H9 (cell line): ENCODE measurements at places on chromosomes 13 and 19.

DNA sequence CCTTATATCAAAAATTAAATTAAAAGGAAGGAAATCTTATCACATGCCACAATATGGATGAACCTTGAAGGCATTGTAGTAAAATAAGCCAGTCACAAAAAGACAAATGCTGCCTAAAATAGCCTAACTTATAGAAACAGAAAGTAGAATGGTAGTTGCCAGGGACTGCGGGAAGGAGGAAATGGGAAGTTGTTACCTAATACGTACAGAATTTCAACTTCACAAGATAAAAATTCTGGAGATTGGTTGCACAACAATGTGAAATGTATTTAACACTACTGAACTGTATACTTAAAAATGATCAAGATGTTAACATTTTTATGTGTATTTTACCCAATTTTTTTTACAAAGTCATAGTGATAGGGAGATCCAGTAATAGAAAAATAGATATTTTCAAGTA lies 10.2 kb upstream of the N4BP2L2 start:
- DNase-seq, result no peak

DNA sequence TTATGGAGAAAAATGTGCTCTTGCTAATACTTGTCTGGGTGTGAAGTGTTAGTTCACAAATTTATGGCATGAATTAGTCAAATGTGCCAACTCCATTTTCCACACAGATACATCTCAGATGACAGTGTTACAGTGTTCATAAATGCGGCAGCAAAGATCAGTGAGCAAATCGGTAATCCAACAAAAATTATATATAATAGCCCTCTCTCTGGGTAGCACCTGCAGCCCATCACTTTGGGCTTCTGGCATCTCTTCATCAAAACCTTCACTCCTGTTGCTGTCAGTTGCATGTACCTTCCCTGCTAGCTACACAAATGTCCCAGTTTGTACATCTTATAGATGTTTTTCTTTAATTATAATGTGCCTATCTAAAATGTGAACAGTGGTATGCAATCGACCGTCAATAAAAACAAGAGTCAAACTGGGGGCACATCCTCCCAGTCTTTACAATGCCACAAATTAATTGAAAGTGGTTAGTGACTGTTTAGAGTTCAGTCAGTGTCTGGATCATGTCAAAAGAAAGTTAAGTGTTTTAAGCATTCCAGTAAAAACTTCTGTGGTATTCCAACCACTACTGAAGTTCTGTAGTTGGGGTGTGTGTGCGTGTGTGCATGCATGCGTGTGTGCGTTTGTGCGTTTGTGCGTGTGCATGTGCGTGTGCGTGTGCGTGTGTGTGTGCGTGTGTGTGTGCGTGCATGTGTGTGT lies 448.9 kb downstream of the DCT start:
- no peak for DNase-seq

- DNase-seq, result no peak
Measured at GRCh38 chr13:40494513-40494912, 171.9 kb downstream of the FOXO1 start.

- no peak for DNase-seq
Measured at GRCh38 chr13:94198681-94199080, 280.8 kb downstream of the DCT start.

DNA sequence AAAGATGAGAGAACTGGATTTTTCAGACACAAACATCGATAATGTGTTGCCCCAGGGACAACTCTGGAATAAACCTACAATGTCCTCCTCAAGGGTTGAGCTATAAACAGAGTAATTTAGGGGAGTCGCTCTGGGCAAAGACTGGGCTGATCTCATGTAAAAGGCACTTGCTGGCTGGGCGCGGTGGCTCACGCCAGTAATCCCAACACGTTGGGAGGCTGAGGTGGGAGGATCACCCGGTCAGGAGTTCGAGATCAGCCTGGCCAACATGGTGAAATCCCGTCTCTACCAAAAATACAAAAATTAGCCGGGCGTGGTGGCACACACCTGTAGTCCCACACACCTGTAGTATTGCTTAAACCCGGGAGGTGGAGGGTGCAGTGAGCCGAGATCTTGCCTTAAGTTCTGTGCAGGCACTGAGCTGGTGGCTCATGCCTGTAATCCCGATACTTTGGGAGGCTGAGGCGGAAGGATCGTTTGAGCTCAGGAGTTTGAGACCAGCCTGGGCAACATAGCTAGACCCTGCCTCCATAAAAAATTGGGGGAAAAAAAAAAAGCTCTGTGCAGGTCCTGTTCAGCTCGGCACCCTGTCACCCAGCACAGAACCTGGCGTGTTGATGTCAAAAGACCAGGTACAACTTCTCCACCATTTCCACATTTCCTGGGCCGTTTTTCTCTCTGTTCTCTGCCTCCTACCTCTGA lies 1.4 kb downstream of the TIMM44 start:
- DNase-seq, result no peak

DNA sequence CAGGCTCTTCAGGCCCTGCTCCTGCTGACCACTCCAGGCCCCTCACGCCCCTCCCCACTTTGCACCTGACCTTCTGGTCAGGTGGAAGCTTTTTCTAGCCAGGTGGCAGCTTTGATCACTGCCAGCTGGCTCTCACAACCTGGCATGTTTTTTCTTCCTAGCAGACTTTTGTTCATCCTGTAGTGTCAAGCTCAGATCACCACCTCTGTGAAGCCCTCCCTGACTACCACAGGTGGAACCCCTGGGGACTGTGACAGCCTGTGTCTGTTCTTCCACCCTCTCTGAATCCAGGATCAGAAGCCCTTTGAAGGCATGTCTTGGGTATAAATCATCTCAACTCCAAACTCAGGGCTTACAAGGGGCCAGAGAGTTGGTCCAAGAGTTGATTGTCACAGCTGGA lies 10.3 kb upstream of the CNFN start:
- DNase-seq, result no peak

- peak; percentile 83 for DNase-seq
Measured at GRCh38 chr19:45999653-46000121, 4.4 kb downstream of the CCDC61 start.

DNA sequence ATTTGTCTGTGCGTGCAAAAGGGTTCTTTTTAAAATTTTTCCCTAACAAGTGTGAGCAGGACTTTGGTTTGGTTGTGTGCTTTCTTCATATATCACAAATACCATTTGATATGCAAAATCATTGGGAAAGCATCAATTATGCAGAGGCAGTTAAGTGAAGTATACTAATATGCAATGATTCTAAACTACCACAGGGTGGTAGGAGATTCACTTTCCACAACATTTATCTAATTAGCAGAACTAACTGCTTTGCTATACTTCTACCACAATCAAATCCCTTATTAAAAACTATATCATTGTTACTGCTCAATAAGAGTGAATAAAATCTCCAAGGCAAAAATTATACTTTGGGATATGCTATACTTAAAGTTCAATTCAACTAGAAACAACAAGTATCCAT lies 2738.9 kb upstream of the PCDH20 start:
- DNase-seq, result no peak

DNA sequence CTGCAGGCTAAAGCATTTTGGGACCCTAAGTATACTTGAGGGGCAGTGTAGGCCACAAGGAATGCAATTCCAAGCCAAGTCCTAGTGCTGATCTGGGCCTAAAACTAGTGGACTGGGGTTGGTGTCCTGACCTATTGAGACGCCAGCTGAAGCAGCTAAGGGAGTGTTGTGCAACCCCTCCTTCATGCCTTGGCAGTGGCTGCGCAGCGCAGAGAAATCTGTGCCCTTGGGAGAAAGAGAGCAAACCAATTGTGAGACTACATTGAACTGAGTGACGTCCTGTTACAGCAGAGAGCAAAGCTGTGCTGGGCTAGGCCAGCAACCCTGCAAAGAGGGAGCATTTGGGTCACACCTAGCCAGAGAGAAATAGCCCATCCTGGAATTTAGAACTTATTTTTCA lies 2715.0 kb upstream of the PCDH20 start:
- peak; percentile 17 for DNase-seq

- no peak for DNase-seq
Measured at GRCh38 chr13:69580255-69580654, 527.4 kb upstream of the ATXN8OS start.

DNA sequence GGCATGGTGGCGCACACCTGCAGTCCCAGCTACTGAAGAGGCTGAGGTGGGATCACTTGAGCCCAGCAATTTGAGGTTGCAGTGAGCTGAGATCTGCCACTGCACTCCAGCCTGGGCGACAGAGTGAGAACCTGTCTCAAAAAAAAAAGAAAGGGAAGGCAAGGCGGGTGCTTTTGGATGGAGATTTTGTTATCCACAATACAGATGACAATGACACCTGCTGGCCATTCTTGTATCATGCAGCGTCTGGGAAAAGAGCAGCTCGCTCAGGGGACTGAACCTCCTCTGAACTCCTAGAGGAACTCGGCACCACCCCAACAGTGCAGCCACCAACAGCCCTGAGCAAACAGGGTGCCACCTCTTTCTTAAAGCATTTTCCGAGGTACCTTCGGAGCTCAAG lies 22.8 kb downstream of the HAUS8 start:
- peak; percentile 58 for DNase-seq

GRCh38 chr13:44359983-44360375 lies 13.6 kb upstream of the SERP2 start:
- DNase-seq, result no peak

DNA sequence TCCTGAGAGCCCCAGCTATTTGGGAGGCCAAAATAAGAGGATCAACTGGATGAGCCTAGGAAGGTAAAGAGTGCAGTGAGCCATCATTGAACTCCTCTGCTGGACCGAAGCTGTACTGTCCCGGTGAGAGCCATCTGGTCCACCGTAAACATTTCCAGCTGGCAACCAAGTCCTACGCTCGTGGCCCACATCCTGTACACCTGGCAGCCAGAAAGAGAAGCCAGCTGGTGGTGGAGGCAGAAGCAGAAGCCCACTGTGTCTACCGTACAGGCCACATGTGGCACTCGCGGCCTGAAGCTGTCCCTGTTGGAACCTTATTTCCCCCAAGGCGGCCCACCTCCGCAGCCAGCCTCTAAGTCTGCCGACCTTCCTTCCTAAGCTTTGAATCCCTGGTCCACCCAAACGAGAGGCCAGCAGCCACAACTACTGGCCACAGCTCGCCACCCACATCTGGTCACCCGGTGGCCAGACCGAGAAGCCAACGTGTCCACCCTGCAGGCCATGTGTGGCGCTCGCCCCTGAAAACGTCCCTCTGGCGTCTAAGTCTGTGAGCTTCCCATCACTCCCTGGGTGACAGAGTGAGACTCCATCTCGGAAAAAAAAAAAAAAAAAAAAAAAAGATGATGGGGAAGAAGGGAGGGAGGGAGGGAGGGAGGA lies 14.2 kb upstream of the ZNF91 start:
- DNase-seq, result no peak

GRCh38 chr13:58611117-58611516 lies 979.6 kb downstream of the PCDH17 start:
- DNase-seq, result no peak

- no peak for DNase-seq
Measured at GRCh38 chr13:32117701-32118100, 86.1 kb downstream of the FRY start.

GRCh38 chr19:42154471-42155323 lies 22.5 kb upstream of the POU2F2 start:
- no peak for DNase-seq

DNA sequence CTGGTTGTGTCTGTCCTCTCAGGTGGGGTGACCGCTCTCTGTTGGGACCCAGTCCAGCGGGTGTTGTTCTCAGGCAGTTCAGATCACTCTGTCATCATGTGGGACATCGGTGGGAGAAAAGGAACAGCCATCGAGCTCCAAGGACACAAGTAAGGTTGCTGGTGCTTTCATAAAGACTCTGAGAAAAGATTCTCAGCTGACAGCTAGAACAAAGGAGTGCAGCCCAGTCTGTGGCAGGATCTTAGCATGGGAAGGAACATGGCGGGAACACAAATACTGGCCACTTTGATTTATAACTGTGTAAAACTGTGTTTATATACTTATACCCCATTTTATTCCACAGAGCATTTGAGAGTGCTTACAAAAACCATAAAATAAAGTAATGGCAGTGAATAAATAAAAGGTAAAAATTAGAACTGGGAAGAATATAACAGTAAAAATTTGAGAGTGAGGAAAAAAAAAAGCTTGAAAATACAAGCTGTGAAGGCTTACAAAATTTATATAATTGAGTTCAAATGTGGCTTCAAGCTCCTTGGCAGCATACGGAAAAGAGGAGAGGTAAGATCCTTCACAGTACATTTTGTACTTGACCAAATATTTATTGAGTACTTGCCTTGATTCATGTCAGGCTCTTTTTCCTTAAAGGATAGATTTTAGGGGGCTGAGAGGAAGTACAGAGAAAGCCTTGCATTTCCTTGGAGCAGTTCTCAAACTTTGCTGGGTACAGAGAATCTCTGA lies 64.8 kb downstream of the DHRS12 start:
- DNase-seq, result no peak

DNA sequence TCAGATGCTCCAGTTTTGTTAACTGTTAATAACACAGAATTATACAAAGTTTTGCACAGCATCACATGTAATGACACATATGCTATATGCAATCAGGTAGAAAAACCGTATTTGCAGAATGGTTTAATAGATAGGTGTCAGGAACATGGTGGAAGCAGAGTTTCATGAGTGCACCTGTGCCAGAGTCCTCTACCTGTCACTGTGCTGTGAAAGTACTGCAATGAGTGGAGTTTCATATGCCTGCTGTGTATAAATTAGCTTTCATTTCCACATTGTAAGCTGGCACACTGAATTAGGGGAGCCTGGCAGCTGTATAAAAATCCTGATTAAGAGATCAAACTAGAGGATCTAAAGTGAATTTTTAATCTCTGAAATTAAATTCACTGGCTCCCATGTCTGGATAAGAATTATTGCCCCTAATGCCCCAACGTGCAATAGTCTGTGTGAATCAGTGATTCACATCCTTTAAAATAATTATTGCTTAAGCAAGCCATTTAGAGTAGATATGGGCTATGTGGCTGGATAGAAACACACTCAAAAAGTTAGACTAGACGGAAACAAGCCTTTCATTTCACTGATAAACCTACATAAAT lies 8.5 kb upstream of the EEF1AKMT1 start:
- DNase-seq, result no peak

GRCh38 chr13:41802684-41803444 lies 158.0 kb downstream of the VWA8 start:
- no peak for DNase-seq

DNA sequence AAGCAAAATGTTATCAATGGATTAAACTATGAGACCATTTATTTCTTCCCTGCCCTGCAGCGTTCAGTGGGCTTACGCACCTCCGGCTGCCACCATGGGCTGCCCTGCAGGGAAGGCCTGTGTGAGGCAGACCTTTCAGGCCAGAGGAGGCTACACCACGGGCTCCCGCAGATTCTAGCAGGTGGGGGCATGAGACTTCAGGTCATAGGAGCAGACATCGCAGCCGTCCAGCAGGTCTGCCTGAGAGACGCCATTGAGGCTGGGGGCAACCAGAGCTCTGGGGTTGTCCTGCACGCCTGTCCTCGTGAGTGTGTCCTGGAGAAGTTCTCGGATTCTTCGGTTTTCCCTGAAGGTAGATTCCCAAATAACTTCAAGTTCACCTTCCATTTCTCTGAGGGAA lies 9.4 kb upstream of the SLC7A9 start:
- no peak for DNase-seq

DNA sequence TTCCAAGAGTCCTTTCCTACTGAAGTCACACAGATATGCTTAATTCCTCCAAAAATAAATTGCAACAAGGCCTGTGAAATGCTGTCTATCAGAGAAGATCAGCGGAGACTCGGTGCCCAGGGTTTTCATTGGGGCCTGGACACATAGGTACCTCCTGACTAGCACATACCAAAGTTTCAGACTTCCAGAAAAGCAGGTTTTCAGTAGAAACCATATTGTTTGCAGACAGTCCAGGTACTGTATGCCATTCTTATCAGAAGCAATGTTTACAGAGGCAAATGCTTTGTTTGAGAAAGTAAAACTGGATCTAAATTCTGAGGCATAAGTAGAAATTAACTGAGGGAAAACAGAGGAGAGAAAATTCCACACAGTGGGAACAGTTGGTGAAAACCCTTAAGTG lies 12.8 kb downstream of the ZNF229 start:
- no peak for DNase-seq
